Camera-type eye (tissue), 1 donor: ENCODE measurements at places on chromosomes 16 and 17. TPM values are rescaled to one million over a fixed set of nuclear protein-coding genes. Genes with fewer than 3 reads are reported as not detected.

KRTAP4-5 gene
- total RNA-seq = not detected

TBC1D3E gene
- total RNA-seq = not detected

IL34 gene
- 11.3 TPM for total RNA-seq

EMP2 gene
- 21.9 TPM for total RNA-seq

CHP2 gene
- total RNA-seq = 0.49 TPM

PRR29 gene
- total RNA-seq = 0.44 TPM

COX6A2 gene
- 4.1 TPM for total RNA-seq

RPL13 gene
- total RNA-seq = 1,995 TPM

ZACN gene
- not detected for total RNA-seq

TP53TG3F gene
- total RNA-seq = not detected

CPHXL2 gene
- total RNA-seq = not detected

C1QTNF8 gene
- total RNA-seq = 0.22 TPM

KDM6B gene
- 24.5 TPM for total RNA-seq

CDH11 gene
- total RNA-seq = 424 TPM

GRB7 gene
- 1.3 TPM for total RNA-seq

FLII gene
- 113 TPM for total RNA-seq

SPN gene
- 1.3 TPM for total RNA-seq

MGRN1 gene
- total RNA-seq = 62.8 TPM

KREMEN2 gene
- total RNA-seq = 1.6 TPM

LRRC37A3 gene
- 12.3 TPM for total RNA-seq

KRTAP9-2 gene
- not detected for total RNA-seq

RUNDC3A gene
- 36.4 TPM for total RNA-seq

AOC3 gene
- total RNA-seq = 18.6 TPM

BOLA2 gene
- total RNA-seq = 15.1 TPM

PMFBP1 gene
- total RNA-seq = 3.1 TPM
